Glutamatergic neuron (in vitro differentiated cells): ENCODE measurements at places on chromosomes 12 and 14. TPM values are rescaled to one million over a fixed set of nuclear protein-coding genes. Genes with fewer than 3 reads are reported as not detected.

KCNA5 gene
- total RNA-seq: not detected

C12orf54 gene
- not detected for total RNA-seq

DNA sequence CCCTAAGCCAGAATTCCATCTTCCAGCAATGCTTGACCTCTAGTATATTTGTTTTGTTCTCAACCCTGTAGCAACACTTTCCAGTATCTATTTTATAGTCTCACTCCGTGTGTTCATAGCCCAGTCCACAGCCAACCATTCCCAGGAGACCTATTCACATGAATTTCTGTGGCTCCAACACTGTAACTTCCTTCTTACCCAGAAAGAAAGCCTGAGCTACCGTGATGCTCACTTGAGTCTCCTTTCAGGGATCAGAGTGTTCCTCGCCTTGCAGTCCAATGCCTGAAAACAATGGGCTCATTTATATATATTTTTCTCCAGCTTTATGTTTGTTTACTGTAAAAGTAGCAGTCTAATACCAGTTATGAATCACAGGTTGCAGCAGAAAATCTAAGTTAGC lies 645.0 kb upstream of the NOVA1 start:
- DNase-seq: no peak

DNA sequence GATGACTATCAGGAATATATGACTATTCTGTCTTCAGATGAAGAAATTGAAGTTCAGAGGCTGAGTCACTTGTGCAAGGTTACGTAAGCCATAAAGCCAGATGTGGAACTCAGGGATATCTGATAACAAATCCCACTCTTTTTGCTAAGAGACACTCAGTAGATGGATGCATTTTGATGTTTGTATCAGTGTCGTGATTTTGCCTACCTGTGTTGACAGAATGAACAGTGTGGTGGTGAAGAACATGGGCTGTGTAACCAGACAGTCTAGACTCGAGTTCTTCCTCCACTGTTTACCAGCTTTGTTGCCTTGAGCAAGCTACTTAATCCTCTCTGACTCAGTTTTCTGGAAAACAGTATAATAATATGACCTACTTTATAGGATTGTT lies 93.9 kb downstream of the DAAM1 start:
- no peak for DNase-seq

GRCh38 chr12:30818562-30818961 lies 63.8 kb upstream of the CAPRIN2 start:
- no peak for DNase-seq

DNA sequence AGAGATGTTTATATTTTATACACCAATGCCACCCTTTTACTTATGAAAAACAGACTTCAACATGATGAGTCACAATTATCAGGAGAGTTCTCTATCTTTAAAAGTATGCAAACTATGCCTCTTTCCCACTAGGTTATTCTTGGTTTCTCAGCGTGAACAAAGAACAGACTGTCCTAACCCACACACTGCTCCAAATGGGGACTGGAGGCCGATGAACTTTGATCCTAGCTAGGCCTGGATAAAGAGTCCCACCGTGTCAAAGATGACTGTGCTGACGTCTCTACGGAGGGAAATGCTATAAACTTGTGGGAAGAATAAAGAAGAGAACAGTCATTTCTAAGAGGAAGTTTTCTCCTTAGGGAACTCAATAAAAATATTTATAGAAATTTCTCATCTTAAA lies 160.1 kb downstream of the EPS8 start:
- DNase-seq: no peak
